Smooth muscle cell of bladder (primary cell): ENCODE measurements at places on chromosomes 7 and 10. TPM values are rescaled to one million over a fixed set of nuclear protein-coding genes. Genes with fewer than 3 reads are reported as not detected.

The TEX47 gene
- not detected in 2 replicates for total RNA-seq

The CDHR1 gene
- under 0.01 TPM in 2 replicates for total RNA-seq

The TRPV6 gene
- total RNA-seq: not detected in 2 replicates

The ANXA8L1 gene
- 0.43 TPM in 1 of 2 replicates, not detected in the other for total RNA-seq
